ENCODE measurements at places on chromosomes 1 and 21. TPM values are rescaled to one million over a fixed set of nuclear protein-coding genes. Genes with fewer than 3 reads are reported as not detected.
A peak's percentile ranks its signal among the peaks of the same experiment; 100 is the strongest.

Gene OTUD3
- 0.58 TPM for total RNA-seq

Gene EDARADD
- total RNA-seq: 1.1 TPM

Gene PGBD5
- total RNA-seq: 1.5 TPM

Gene OR2T11
- not detected for total RNA-seq

Gene OR10T2
- not detected for total RNA-seq

Gene SIPA1L2
- total RNA-seq: 7.5 TPM

Gene KCND3
- 0.08 TPM for total RNA-seq

Gene KCNA2
- total RNA-seq: 0.52 TPM

Gene CDCA8
- 28.5 TPM for total RNA-seq

Gene TSPAN1
- 0.64 TPM for total RNA-seq

Gene C1QC
- not detected for total RNA-seq

Gene PPCS
- total RNA-seq: 84.8 TPM

Gene ETNK2
- total RNA-seq: 19.1 TPM

Gene GPR37L1
- total RNA-seq: 0.02 TPM

Gene OLFML3
- 8.4 TPM for total RNA-seq

Gene NCF2
- 4.1 TPM for total RNA-seq

Gene MTOR
- total RNA-seq: 34.6 TPM

DNA sequence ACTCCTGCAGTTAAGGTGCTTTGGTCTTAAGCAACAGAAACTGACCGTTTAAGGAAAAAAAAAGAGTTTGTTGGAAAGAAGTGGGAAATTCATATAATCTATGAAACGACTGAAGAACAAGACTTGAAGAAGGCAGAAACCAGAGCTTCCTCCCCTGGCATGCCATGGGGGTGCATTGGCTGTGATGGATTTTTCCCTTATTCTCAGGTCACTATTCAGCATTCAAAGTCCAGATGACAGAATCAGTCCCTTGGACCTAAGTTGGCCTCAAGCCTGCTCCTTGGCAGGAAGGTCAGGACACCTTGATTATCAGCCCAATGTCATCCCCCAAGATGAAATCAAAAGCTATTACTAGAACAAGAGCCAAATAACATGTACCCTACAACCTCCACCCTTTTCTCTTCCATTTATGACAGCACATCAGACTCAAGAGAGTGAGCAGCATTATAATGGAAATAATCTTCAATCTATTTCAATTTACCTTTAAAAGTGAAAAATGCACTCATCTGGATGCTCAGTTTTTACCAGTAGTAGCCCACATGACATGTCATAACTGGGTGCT lies 15.8 kb upstream of the TMEM9 start:
- DNase-seq: no peak

DNA sequence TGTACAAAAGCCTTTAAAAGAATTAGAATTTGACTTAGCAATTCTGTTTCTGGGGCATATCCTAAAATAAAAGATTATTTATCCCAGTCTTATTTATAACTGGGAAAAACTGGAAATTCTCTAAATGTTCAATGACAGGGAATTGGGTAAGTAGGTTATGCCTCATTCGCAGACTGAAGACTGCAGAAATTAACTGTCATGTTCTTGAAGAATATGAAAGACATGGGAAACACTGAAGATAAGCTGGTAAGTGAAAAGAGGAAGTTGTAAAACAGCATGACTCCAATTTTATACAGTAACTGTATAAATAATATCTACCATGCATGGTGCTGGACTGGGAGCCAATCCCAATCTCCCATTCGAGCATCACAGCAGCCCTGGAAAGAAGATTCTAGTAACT lies 50.6 kb upstream of the SLC2A1 start:
- no peak for DNase-seq

DNA sequence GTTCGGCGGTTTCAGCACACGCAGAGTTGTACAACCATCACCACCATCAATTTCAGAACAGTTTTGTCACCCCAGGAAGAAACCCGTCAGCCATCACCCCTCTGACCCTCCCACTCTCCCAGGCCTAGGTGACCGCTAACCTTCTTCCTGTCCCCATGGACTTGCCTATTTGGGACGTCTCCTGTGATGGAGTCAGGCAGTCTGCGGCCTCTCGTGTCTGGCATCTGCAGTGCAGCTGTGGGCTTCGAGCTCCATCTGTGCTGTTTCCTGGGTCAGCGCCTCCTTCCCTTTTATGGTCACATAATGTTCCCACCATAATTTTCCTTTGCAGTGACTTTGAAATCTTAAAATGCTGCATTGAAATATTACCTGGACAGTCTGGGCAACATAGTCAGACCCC lies 24.4 kb downstream of the SLC45A1 start:
- no peak for DNase-seq

GRCh38 chr1:198772626-198773025 lies 133.8 kb downstream of the PTPRC start:
- DNase-seq: no peak

GRCh38 chr1:204623894-204624361 lies 61.6 kb downstream of the LRRN2 start:
- DNase-seq: no peak

GRCh38 chr1:54459140-54459539 lies 52.9 kb upstream of the SSBP3 start:
- DNase-seq: no peak

DNA sequence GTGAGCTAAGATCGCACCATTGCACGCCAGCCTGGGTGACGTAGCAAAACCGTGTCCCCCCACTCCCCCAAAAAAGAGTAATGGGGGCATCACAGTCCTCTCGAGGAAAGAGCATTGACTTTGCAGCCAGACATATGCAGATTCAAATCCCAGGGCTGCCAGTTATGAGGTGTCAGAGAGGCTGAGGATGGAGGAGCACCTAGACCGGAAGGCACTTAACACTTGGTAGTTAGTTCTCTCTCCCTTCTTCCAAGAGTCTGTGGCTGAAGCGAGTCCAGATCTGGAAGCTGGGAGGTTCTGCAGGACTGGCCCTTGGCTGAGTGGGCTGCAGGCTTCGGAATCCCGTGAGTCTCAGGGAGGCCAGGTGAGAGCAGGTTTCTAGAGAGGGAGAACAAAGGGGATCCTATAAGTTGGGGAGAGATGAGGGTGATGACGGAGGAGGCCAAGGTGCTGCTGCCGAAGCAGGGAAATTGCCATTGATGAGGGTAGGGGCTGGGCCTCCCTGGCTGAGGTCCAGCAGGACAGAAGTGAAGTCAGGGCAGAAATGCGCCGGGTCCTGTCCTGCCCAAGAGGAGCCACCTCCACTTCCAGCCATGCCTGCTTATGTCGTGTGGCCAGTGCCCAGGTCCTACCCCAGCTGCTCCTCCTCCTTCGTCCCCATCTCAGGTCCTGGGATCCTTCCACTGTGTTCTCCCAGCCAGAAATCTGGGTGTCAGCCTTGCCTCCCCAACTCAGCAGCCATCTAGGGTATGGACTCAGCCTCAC lies 13.3 kb upstream of the SPOCD1 start:
- no peak for DNase-seq

DNA sequence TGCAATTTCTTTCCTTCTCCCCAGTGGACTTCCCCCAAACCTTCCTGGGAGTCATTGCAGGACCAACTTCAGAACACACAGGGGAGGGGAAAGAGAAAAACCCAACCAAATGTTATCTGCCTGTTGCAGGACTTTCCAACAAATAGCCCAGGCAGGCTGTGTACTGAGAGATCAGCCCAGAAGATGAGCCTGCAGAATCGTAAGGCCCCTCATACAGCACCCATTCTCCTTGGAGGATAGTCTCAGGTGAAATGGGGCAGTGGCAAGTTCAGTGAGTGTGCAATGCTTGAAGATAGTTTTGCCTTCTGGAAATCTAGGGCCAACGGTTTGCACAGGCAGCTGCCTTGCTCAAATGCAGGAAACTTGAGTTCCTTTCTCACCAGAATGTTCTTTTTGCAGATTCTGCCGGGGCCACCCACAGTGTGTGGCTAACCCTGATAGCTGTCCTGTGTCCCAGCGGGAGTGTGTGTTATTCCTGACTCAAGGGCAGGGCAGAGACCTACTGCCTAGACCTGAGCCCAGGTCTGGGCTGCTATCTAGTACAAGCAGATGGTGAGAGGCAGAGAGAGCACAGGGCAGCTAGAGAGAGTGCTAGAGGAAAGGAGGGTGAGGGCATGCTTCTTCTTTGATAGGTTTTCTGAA lies 48.8 kb downstream of the GADD45A start:
- DNase-seq: no peak

- DNase-seq: peak; percentile 33
Observed at GRCh38 chr1:45721207-45721606, 29.2 kb downstream of the IPP start.

GRCh38 chr1:227192163-227192562 lies 126.1 kb downstream of the CDC42BPA start:
- DNase-seq: peak; percentile 75

GRCh38 chr1:23444104-23444533 lies 19.6 kb upstream of the TCEA3 start:
- DNase-seq: peak; percentile 36

GRCh38 chr1:81597720-81598426 lies 202.9 kb upstream of the ADGRL2 start:
- DNase-seq: no peak

- DNase-seq: no peak
Observed at GRCh38 chr21:45586289-45586858, 44.1 kb upstream of the SLC19A1 start.

- DNase-seq: no peak
Observed at GRCh38 chr1:30759718-30760281, 2.2 kb upstream of the LAPTM5 start.

DNA sequence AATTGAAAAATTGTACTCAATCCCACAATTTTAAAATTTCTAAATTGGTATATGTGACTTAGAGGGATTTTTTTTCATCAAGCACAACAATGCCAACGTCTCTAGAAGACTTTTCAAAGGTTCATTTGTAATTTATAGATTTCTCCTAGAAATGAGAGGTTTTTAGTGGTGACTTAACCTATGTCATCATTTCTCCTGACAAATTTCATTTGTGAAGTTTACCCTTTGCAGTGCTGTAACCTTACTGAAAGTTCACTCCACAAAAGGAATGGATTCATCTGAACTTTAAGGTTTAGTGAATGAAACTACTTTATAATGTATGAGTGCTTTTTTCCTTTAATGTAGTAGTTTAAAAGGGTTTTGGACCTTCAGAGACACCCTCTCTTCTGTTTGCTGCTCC lies 16.1 kb downstream of the RBM15 start:
- no peak for DNase-seq

DNA sequence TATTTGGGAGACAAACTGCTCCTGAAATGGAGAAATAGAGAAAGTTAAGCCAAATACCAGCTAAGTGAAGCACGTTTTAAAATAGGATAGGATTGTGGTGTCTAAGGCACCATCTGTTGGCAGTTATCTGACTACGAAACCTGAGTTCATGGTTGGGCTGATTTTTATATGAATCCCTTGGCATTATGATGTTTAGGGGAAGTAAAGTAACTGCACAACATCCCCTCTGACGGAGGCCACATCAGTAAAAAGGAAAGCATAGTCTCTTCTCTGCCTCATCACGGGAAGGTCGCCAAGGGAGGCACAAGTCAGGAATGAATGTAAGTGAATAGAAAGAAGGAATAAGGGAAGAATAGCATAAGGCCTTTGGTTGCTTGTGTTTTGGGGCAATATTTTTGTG lies 128.0 kb downstream of the PRRX1 start:
- no peak for DNase-seq

GRCh38 chr21:24617819-24618218 lies 989.5 kb downstream of the MRPL39 start:
- no peak for DNase-seq

- no peak for DNase-seq
Observed at GRCh38 chr1:110285316-110285715, 53.9 kb upstream of the RBM15 start.

DNA sequence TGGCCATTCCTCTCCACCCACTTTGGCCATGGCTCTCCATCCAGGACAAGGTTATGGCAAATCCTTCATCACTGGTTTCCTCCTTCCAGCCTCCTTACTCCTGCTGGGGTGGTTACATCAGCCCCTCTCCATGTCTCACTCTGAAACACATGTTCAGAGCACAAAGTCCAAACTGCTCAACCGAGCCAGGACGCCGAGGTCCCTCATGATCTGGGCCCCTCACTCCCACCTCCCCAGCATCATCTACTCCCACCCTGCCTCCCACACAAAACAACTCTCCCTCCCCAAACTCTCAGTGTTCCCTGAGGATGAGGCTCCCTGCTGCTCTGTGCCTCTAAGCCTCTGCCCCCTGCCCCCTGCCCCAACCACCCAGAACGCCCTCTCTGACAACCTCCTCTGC lies 33.3 kb upstream of the ZBTB40 start:
- no peak for DNase-seq

DNA sequence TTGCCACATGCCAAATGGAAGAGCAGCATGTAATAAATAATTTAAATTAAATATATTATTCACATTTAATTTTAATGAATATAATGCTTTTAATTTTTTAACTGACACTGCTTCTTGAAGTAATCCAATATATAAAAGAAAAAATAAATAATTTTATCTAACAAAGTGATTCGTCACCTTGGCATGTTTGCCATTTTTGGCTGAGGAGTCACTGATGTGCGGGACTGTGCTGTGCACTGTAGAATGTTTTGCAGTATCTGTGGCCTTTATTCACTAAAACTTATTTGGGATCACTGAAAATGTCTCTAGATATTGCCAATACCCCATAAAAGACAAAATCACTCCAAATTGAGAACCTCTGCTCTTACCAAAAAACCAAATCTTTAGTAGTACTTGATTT lies 807.8 kb downstream of the BRINP3 start:
- DNase-seq: no peak

DNA sequence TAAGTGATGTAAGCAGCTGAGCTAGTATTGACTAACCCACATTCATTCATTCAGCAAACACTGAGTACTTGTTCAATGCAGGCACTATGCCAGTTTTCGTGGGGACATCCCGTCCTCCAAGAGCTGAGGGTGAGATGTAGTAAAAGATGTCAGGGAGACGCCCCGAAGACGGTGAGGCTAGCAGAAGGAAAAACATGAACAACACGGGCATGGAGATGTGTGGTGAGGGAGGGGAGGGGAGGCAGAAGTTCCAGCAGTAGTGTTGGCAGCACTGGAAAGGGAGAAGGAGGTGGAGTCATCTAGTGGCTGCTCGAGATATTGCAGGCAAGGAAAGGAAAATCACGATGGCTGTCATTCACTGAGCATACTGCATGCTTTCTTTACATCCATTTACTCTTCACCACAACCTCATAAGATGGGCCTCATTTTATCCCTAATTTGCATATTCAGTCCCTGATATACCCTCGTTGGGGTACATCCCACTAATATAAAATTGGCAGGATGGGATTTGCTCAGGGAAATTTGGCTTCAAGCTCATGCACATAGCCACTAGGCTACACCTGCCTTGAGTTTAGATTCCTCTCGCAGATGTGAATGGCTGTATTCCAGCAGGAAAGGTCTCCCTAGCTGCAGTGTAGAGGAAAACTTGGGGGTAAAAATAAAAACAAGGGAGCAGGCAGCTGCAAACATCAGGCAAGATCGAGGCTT lies 14.5 kb downstream of the PDZK1IP1 start:
- DNase-seq: peak; percentile 79

GRCh38 chr21:45385549-45386050 lies 19.4 kb upstream of the COL18A1 start:
- DNase-seq: no peak

- DNase-seq: no peak
Observed at GRCh38 chr1:113538225-113538624, 147.9 kb downstream of the MAGI3 start.
